Activated naive CD4-positive, alpha-beta T cell treated with Interleukin-2 at 50 U/mL for 16 hours (primary cell): ENCODE measurements at places on chromosomes 4 and X.

DNA sequence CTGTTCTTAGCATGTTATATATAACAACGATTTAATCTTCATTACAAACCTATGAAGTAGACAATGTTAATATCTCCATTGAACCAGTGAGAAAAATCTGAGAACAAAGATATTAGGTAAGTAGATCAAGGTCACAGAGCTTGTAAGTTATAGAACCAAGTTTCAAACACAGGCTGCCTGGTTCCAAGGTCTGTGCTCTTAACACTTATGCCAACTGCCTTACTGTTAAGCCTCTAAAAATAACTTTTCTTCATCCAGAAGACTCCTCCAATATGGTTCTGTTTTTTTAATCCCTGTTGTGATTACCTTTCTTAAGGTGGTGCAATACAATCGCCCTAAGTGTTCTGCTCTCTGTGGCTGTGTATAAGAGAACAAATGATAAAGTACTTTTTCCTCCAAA lies 282.0 kb upstream of the GRID2 start:
- DNase-seq, result no peak

DNA sequence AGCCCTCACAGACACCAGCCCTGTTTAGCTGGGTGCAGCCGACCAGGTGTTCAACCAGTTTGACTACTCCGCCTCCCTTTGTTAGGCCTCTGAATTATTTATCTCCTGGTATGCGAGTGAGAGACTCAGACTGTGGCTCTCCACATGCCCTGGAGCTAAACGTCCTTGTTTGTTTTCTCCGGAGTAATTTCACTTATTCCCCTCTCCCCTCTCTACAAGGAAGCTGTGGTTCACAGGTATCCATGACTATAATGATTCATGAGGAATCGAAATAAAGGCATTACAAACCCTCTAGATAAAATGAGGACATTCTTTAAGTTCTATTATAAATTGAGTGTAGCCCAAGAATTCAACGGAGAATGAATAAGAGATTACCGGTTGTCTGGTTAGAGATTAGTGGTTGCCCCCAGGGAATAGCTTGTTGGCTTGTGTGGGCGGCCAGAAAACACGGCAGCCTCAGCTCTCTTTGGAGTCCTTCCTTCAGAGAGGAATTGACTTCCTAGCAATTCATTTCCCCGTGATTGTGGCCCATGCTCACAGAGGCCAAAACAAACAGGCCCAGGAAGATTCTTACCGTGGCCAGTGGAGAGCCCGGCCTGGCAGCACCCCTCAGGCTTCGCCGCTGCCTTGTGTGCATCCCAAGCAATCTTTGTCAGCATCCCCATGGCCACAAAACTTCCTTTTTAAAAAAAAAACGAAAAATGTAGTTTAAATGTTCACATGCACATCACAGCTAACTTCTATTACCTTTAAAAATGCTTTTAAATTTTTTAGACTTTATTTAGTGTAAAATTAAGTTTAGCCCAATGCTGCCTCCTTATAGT lies 60.2 kb upstream of the CBR4 start:
- no peak for DNase-seq

DNA sequence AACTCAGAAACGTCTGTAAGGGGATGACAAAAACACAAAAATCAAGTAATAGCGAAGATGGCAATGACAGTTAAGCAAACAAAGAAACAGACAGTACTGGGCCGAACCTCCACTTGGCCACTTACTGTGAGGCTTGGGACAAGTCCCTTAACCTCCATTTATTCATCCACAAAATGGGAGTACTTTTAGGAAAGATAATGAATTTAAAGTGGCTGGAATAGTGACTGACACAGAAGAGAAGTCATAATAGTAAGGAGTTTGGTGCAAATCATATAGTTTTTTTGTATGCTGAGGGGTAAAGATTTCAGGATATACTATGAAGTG lies 1.4 kb upstream of the TLR6 start:
- DNase-seq, result no peak

- DNase-seq, result no peak
Observed at GRCh38 chrX:110852180-110852579, 56.6 kb upstream of the CHRDL1 start.

DNA sequence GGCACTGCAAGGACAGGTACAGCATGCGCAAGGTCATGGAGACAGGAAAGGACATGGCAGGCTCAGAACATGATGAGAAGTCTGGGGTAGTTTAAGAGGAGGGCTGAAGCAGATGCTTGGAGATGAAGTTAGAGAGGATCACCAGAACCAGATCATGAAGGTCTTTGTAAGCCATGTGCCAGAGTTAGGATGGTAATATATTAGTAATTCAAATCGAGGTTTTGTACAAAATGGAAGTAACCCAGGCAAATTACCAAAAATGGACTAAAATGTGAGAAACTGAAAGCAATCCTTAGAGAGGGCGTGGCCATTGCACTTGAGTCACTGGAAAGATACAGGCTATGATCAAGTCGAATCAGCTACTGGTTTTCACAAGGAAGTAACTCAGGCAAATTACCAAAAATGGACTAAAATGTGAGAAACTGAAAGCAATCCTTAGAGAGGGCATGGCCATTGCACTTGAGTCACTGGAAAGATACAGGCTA lies 13.5 kb downstream of the RXFP1 start:
- no peak for DNase-seq

DNA sequence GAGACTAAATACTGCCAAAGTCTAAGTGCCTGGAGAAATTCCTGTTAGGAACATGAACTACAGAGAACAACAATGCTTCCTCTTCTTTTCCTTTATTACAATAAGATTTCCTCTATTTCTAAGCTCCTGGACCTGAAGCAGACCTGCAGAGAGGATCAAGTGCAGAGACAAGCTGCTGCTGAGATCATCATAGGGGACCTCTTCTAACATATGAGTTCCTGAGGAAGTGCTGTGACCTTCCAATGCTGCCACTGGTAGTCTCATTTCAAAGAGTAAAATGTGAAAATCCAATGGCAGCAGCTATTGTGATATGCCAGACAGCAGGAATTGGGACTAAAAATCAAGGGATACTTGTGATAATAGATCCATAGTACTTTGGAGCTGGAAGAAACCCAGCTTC lies 28.0 kb downstream of the CCNG2 start:
- no peak for DNase-seq

- no peak for DNase-seq
Observed at GRCh38 chr4:2818351-2818939, 25.2 kb upstream of the ADD1 start.
